ENCODE measurements at places on chromosomes 4 and X.

DNA sequence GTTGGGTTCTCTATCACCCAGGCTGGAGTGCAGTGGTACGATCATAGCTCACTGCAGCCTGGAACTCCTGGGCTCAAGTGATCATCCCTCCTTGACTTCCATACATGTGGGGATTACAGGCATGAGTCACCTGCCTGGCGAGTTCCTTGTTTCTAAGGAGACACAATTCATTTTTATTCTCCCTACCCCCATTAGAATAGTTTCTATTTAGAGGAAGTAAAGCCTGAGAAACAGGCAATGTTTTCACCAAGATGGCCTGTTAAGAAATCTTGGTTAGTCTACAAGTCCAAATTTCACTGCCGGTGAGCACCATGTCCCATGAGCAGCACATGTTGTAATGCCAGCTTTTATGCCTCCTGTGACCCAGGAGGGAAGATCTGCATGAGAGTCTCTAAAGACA lies 5.7 kb downstream of the CYBB start:
- no peak for DNase-seq

DNA sequence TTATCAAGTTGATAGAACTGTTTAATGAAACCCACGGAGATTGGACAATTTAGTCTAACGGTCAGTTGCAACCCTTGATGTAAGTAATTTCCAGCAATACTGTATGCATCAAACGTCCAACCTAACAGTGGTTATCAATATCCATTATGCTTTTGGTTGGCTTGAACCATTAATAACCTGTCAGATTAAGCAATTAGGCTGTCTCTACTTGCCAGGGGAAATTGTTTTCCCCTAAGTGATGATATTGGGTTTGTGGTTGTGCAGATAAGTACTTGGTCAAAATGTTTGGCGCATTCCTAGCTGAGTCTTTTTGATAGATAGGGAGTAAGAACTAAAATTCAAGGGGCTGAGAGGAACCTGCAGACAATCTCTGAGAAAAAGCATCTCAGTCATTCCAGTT lies 30.5 kb upstream of the ESX1 start:
- no peak for DNase-seq

DNA sequence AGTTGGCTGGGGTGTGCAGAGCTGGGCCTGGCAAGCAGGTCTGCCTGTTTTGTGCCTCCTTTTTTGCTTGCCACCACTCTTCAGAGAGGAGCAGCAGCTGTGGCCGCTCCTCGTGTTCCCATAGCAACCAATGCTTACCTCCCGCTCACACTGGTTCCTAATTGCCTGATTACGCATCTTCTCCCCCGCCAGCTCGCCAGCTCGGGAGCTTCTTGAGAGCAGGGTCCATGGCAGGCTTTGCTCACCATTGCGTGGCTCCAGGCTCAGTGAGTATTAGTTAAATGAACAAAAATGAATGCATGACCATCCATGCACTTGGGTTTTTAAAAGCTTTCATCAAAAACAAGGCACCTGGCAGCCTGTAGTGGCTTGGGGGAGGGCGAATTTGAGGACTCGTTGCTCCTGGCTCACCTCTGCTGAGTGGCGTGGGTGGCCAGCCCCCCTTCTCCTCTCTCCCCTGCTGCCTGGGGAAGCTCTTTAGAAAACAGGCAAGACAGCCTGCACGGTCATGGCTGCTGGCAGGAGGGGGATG lies 14.2 kb upstream of the PJA1 start:
- no peak for DNase-seq

DNA sequence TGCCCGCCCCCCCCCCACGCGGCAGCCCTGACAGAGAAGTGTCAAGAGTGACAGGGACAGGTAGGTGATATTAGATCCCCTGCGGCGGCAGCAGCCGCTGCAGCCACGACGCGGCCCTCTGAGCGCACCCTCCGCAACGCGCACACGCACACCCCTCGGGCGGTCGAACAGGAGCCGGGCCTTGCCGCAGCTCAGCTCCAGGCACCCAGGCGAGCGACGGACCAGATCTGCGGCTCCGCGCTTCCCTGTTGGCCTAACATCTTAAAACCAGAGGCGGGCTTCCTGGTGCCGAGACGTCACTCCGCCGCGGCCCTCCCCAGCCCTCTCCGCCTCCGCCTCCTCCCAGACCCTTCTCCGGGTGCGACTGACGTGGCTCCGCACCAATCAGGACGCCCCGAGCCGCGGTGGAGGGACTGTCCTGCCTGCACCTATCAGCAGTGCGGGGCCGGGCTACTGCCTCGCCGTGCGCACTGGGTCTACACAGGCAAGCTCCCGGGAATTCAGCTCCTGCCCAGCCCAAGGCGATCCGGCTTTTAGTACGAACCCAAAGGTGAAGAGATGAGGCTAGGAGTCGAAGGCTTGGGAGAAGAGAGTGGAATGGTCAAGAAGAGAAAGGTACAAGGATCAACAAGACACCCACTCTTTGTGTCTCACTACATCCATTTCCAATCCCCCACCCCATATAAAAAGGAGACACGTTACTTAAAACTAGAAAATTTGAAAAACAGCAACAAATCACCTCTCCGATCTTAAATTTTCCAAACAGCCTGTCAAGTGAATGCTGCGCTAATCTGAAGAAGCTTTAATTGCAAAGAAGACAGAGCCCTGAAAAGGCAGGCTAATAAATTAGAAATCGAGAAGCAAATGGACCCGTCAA lies at the start of gene PITX2:
TSS of gene PITX2 (minus strand) at position 237 of the 877 bp plus-strand sequence. CDS start 617 bp downstream, outside the sequence.
- DNase-seq = no peak

DNA sequence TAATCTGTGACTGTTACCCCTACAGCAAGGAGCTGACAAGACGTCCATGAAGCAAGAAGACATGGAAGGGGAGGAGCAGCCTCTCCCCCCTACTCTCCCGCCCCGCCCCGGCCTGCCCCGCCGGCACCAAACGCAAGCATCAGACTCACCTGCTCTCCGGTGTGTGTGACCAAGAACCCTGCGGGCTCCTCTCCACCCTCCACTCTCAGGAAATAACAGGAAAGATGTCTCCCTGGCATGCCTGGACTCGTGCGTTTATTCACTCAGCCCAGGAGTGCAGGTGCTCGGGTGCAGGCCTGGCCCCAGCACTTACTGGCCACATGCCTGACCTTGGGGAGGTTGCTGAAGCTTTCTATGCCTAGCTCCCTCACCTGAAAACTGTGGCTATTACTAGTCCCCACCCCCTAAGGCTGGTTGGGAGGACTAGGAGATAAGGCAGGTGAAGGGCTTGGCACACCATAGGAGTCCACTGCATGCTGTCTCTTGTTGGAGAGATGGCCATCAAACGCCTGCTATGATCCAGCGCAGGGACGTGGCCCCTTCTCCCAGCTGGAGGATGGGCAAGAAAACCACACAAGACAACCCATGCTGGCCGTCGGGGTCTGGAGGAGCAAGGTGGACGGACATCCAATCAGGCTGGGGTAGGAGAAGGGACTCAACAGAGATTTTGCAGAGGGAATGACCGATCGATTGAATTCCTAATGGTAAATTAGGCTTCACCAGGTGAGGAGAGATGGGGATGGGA lies 34.9 kb upstream of the CLDN24 start:
- DNase-seq = no peak

GRCh38 chrX:85993539-85994197 lies 53.7 kb downstream of the CHM start:
- DNase-seq = no peak

DNA sequence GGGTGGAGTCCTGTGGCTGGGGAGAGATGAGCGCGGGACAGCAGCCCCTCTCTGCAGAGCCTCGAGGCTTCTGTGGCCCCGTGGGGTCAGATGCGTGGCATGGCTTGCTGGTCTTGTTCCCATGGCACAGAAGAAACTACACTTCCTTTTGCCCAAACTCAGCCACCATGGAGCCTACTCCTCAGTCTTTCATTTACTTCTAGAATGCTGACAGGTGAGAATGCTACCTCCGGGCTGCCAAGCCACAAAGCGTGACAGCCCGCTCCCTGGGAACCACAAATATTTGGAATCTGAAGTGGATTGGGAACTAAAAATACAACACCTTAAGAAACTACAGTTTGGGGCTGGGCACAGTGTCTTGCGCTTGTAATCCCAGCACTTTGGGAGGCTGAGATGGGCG lies 98.0 kb downstream of the TRAPPC11 start:
- DNase-seq = no peak

GRCh38 chr4:42265782-42266602 lies 113.5 kb upstream of the BEND4 start:
- DNase-seq = no peak

GRCh38 chr4:151717314-151717713 lies 43.5 kb downstream of the GATB start:
- no peak for DNase-seq

GRCh38 chr4:83234902-83235644 lies 49.5 kb downstream of the COQ2 start:
- DNase-seq = no peak

- DNase-seq = no peak
Observed at GRCh38 chr4:167088115-167088514, 146.2 kb downstream of the SPOCK3 start.

- DNase-seq = no peak
Observed at GRCh38 chr4:133081246-133081645, 67.8 kb upstream of the PCDH10 start.

- no peak for DNase-seq
Observed at GRCh38 chr4:121860121-121860520, 10.2 kb downstream of the BBS7 start.

DNA sequence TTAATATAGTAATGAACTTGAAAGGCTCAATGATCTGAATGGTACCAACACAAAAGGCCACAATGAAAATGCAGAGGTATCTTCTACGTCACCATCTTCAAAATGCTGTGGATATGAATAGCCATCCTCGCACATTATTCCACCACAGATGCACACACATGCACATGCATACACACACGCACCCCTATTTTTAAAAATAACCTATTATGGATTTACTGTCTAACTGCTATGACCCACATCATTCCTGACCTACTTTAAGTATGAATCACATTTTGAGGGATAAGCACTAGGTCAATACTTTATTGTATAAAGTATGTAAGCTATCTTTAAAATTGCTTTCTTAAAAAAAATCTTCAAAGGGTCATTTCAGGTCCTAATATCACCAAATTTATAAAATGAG lies 24.4 kb upstream of the CORIN start:
- DNase-seq = no peak

DNA sequence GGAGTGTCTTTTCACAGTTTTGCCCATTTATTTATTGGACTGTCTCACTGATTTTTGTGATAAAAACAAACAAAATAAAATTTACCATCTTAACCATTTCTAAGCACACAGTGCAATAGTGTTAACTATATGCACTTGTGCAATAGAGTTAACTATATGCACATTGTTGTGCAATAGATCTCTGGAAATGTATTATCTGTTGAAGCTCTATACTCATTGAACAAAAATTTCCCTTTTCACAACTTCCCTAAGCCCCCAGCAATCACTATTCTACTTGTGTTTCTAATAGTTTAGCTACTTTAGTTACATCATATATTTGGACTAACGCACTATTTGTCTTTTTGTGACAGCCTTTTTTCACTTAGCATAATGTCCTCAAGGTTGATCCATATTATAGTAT lies 59.7 kb upstream of the BEX4 start:
- DNase-seq = no peak

- peak; percentile 3 for DNase-seq
Observed at GRCh38 chrX:135384161-135384836, 37.4 kb upstream of the SMIM10L2A start.

GRCh38 chr4:81659051-81659450 lies 187.3 kb upstream of the RASGEF1B start:
- no peak for DNase-seq

- DNase-seq = no peak
Observed at GRCh38 chr4:74983253-74983635, 50.3 kb downstream of the PARM1 start.

DNA sequence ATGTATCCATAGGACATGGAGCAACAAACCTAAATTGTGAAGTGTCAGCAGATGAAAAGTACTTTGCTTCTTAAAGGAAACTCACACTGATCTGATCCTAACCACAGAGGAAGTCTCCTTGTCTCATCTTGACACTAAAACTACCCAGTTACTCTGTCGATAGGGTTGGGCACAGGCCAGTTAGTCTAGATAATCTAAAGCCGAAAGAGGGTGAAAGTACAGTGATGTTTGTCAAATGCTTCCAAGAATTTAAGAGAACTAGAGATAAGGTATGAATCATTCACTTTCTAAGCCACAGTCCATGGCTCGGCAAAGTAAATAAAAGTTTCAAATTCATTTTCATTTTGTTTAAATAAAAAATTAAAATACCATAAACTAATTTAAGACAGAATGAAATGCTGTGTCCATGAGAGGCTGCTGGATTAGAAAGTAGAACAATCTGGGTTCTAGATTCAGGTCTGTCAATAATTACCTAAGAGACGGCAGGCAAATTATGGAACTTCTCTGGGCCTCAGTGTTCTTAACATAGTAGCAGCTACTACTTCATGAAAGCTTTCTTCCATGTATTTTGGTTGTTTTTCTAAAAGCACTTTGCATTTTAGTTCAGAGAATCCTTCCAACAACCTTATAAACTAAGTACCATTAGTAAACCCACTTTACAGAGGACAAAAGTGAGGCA lies 176.7 kb downstream of the LDB2 start:
- no peak for DNase-seq

DNA sequence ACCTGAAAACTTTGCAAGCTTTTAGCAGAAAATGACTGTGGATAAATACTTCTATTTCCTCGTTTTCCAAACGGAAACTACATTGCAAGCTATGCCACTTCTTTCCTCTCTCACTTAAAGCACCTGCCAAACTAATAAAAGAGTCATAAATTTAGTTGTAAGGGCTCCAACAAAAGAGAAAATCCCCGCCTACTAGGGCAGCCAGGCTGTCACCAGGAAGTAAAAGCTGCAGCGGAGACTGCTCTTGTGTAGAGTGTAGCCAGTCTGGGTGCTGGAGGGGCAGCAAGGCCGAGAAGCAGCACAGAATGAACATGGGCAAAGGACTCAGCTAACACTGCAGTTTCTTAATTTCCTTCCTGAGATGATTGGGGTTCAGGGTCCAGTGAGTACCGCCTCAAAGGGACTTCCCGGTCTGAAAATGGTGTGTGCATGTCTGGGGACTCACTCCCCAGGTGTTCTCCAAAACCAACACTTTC lies 89.3 kb upstream of the MAML3 start:
- no peak for DNase-seq

GRCh38 chrX:110293658-110294057 lies 24.2 kb downstream of the AMMECR1 start:
- no peak for DNase-seq

DNA sequence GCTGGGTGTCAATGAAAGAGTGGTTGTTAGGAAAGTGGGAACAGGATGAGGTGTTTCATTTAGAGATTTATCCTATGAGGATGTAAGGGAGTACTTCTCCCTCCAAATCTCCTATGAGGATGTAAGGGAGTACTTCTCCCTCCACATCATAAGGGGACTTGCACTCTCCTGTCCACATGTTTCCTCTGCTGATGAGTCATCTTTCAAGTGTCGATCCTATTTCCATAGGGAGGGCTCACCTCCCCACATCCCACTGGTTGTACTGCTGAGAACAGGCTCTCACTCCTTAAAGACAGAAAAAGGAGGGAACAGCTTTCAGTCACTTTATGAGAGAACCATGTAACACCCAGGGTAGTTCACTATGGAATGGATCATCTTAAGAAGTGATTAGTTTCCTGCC lies 65.0 kb downstream of the INPP4B start:
- no peak for DNase-seq

GRCh38 chr4:106194801-106195200 lies 121.2 kb downstream of the TBCK start:
- no peak for DNase-seq

GRCh38 chr4:66568431-66568830 lies 898.1 kb upstream of the EPHA5 start:
- DNase-seq = no peak

All from stimulated activated CD8-positive, alpha-beta memory T cell treated with anti-CD3 and anti-CD28 coated beads, Interleukin-15, amount 100 ng/mL, for 1 hour (primary cell).